Stimulated activated CD4-positive, alpha-beta T cell treated with anti-CD3 and anti-CD28 coated beads, TNF-alpha, amount 100 ng/mL, for 1 hour (primary cell): ENCODE measurements at places on chromosomes 3 and 15.
A peak's percentile ranks its signal among the peaks of the same experiment; 100 is the strongest.

- DNase-seq: no peak
Observed at GRCh38 chr3:634511-634910, 437.9 kb downstream of the CHL1 start.

- DNase-seq: no peak
Observed at GRCh38 chr15:25248583-25249235, 190.1 kb downstream of the UBE3A start.

DNA sequence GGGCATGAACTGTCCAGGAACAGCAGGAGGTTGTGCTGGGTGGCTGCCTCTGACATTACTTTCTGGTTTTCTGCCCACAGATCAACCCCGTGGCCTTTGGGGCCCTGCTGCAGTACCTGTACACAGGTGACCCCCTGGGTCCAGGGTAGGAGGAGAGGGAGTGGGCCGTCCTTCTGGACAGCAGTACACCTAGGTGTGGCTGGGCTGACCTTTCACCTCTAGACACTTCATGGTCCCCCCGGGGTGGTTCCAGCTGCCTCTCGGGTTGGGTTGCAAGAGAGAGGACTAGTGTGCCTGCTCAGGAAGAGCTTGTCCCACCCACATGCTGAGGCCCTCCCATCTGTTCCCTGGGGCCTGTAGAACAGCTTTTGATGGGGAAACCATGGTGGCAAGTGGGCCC, 3.7 kb downstream of the ABTB1 start:
- DNase-seq: no peak

- DNase-seq: peak; percentile 48
Observed at GRCh38 chr3:100710261-100710968, 1.1 kb downstream of the TFG start.

- DNase-seq: no peak
Observed at GRCh38 chr3:77873598-77873997, 833.7 kb downstream of the ROBO2 start.

DNA sequence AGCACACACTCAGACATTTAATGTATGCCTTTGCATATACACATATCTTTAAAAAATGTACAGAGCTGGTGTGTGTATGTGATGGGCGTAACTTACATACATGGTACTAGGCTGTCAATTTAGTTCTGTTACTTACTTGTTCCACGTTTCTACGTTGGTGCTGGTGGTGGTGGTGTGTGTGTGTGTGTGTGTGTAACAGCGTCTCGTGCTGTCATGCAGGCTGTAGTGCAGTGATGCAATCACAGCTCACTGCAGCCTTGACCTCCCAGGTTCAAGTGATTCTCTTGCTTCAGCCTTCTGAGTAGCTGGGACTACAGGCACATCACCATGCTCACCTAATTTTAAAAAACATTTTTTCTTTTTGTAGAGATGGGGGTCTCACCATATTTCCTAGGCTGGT, 64.2 kb downstream of the ISG20 start:
- DNase-seq: no peak

GRCh38 chr3:187770224-187770623, 25.0 kb upstream of the BCL6 start:
- no peak for DNase-seq

DNA sequence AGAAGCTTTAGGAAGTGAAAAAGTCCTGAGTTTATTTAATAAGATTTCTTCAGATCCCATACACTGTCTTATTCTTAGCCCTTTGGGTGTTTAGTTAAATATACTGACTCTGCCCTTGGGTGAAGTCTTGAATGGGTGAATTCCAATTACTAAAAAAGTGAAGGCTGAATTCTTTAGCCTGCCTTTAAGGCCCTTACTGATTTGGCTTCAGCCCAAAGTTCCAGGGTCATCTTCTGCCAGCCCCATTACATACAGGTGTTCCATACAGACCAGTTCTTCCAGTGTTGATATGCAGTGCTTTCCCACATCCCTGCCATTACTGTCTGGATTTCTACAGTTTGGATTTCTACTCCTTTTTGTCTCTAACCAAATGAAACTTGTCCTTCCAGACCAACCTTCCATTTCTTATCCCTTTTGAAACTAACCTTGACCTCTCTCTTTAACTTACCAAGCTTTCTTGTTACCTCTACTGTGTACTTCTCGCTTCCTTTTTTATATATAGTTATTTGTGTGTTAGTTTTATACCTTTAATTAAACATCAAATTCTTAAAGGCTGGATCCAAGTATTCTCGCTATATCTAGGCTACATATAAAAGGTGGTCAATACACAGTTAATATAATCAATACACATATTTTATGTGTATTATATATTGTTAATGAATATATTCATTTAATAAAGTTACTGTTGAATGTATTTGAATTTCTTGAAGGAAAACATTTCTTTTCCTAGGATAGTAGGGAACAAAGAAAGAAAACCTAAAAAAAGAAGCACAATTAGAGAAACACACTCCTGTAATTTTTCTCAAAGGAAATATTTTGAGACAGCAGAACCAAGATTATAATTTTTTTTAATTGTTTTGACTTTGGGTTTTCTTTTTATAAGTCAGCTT, 15.0 kb downstream of the MBNL1 start:
- DNase-seq: no peak
